ENCODE measurements at places on chromosomes 11 and 22.

- no peak for DNase-seq
These were observed 36.9 kb downstream of the UBASH3B start for GRCh38 chr11:122692444-122692843.

DNA sequence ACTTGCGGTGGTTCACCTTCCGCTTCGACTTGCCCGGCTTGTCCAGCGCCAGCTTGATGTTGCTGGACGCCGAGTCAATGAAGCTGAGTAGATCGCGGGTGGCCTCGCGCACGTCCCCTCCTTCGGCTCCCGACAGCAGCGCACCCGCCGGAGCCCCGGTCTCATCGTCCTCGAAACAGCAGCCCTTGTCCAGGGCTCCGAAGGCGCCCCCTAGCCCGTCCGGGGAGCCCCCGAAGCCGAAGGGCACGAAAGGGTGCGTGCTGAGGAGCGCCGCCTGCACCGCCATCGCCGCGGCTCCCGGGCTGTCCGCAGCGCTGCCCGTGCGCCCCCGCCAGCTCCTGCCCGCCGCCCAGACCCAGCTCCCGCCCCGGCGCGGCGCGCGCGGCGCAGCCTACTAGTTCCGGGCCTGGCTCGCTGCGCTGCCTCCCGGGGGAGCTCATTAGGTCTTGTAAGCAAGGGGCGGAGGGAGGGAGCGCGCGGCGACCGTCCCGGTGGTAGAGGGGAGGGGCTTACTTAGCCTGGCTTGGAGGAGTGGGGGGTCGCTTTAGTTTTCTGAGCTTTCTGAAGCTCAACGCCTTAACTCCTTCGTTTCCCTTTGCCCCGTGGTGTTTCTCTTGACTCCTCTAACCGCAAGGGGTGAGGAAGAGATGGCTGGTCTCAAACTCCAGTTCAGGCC lies at the start of gene FAM181B:
FAM181B (minus strand) TSS at position 421 of the 676 bp plus-strand sequence; CDS start at position 286, 135 bp downstream.
- no peak for DNase-seq

DNA sequence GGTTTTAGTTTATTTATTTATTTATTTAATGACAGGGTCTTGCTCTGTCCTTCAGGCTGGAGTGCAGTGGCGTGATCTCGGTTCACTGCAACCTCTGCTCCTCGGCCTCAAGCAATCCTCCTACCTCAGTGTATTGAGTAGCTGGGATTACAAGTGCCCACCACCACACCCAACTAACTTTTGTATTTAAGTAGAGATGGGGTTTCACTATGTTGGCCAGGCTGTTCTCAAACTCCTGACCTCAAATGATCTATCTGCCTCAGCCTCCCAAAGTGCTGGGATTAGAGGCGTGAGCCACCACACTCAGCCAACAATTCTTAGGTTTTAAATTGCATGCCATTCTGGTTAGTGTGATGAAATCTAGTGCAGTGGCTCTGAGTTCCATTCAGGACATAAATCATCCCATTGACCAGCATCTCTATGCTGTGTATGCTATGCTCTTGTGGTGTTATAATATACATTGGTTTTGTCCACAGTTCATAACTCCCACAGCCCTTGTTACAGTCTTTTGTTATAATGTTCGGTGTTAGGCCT lies 28.5 kb downstream of the ZNF280B start:
- no peak for DNase-seq

GRCh38 chr11:2453436-2453835 lies 8.6 kb downstream of the KCNQ1 start:
- DNase-seq, result no peak

DNA sequence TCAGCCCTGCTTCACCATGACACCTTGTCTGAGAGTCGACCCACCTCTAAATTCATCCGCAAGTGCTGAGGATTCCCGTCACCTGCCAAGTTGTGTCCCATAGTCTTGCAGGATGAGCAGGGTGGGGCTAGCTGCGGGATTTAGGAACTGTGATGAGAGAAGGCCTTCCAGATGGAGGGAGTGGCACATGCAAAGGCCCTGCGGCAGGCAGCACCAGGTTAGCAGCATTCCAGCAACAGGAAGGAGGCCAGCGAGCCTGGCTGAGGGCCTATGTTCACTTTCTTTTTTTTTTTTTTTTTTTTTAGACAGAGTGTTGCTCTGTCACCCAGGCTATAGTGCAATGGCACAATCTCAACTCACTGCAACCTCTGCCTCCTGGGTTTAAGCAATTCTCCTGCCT lies 31.8 kb downstream of the ANO1 start:
- no peak for DNase-seq

DNA sequence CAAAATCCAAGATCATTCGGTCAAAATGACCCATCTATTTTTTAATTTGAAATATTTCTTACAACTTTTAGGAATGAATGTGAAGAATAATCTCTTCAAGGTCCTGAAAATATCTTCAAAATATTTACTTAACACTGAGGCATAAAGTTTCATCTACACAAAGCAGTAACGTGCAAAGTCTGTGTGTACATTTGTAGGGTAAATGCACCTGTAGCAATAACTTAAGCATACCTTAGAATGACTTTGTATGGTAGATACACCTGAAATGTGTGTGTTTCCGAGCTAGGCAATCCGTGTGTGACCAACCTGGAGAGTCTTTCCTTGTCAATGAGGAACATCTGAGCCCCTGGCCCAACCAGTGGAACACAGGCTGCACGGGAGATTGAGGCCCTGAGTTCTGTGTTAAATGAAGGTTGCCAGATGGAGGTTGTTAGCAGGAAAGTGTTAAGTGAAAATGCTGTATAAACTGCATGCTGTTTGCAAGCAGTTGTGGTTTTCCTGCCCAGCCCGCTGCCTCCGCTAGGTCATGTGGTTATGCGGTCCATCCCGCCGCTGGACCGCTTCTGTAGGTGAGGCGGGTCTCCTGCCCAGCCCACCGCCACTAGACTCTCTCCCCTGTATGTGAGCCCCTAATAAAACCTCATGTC lies 7.6 kb upstream of the CTR9 start:
- no peak for DNase-seq

DNA sequence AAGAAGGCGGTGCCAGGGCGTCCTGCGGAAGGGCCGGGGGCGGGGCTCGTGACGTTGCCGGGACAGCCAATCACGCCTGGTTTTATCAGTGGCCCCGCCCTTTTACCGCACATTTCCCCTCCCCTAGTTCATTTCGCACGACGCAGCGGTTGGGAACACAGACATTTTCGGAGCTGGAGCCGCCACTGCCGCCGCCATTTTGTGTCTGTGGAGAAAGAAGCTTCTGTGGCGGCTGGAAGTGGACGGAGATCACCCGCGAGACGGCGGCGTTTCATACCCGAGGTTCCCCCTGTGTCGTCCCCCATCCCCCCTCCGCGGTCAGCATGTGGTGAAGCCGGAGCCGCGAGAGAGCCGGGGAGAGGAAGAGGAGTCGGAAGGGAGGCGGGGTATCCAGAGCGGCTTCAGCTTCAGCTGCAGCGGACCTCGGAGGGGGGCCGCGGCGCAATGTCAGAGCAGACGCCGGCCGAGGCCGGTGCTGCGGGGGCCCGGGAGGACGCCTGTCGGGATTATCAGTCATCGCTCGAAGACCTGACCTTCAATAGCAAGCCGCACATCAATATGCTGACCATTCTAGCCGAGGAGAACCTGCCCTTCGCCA lies at the start of gene PCF11:
PCF11 (plus strand) TSS at position 136 of the 598 bp plus-strand sequence; CDS start at position 445, 309 bp downstream.
- peak; percentile 54 for DNase-seq

GRCh38 chr11:58058276-58059006 lies 27.7 kb downstream of the OR6Q1 start:
- DNase-seq, result no peak

DNA sequence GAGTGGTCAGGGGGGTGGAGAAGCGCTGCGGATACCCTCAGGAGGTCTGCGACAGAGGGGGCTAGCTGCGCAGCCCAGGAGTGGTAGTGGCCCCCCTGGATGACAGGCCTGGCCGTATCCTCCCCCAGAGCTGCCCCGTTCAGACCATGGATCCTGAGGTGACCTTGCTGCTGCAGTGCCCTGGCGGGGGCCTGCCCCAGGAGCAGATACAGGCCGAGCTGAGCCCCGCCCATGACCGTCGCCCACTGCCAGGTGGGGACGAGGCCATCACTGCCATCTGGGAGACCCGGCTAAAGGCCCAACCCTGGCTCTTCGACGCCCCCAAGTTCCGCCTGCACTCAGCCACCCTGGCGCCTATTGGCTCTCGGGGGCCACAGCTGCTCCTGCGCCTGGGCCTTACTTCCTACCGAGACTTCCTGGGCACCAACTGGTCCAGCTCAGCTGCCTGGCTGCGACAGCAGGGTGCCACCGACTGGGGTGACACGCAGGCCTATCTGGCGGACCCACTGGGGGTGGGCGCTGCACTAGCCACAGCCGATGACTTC lies 505 bp downstream of the NUDT22 start:
- DNase-seq, result no peak

DNA sequence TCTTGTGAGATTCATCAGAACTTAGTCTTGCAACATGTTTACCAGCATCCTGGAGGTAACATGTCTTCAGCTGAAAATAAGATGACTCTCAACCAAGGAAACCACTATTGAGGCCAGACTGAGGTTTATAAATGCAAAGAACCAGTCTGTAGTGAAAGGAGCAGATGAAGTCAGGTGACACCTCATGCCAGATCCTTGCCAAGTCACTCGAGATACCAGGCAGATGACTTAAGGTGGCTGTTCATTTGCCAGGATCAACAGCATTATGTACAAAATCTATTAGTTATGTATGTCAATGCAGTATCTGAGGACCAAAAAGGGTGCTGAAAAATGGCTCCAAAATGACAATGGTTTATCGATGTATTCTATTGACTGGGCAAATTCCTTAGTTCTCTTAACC lies 100.0 kb upstream of the SOX6 start:
- DNase-seq, result no peak

DNA sequence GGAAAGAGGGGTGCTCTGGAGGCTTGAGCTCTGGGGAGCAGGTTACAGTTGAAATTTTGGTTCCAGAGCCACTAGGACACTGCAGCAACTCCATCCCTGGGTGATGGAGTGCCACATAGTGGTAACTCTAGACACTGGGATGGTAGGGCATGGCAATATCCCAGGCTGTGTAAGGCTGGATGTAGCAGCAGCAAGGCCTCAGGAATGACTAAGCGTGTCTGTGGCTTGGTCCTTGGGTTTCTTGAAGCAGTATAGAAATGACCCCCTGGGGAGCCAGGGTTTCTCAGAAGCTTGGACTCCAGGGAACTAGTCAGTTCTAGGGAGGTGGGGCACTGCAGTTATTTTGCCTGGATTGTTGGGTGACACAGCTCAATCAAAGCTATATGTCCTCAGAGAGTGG lies 8.1 kb downstream of the MS4A4A start:
- no peak for DNase-seq

DNA sequence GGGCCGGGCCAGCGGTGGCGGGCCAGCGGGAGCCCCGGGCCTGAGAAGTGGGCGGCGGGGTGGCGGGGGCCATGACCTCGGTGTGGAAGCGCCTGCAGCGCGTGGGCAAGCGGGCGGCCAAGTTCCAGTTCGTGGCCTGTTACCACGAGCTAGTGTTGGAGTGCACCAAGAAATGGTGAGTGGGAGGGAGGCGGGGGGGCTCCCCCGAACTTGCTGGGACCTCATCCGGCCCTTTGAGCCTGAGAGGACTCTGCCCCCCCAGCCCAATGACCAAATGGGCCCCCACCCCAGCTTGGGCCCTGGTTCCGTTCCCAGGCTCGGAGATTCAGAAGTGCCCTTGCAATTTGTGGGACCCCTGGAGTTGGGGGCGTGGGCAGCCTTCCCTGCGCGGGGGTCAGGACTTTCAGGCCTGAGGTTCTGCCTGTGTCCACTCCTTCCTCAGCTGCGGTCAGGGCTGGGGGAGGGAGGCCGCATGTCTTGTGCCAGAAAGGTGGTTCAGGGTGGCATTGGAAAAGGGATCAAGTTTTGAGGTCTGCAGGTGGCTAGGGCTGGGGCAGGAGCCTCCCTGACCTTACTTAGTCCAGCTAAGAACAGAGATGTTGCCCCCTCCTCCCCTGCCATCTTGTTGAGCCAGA lies 496 bp downstream of the EHBP1L1 start:
- DNase-seq, result no peak

GRCh38 chr22:45552017-45552411 lies 49.3 kb downstream of the FBLN1 start:
- no peak for DNase-seq

DNA sequence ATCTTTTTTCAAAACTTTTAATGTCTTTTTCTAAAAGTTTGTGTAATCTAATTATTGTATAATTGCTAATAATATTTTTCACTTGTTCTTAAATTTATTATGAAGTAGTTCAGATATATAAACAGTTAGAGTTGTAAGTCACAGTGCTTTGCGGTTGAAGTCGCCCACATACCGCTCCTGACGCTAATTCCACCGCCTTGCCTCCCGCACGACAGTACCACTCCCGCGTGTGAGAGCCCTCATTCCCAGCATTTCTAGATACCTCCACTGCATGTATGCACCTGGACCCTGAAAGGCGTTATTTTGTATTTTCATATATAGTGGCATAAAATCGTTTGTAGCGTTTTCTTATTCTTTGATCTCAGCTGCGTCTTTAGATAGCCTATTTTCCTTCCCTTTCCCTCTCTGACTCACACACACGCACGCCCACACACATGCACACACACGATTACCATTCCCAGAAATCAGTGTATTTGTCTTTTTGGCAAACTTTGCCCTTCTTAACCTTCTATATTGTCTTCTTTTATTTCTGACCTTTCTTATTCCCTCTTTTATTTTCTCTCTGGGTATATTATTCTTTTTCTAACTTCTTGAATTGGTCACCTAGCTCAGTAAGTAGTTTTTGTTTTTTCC lies 56.4 kb upstream of the PITPNB start:
- no peak for DNase-seq

DNA sequence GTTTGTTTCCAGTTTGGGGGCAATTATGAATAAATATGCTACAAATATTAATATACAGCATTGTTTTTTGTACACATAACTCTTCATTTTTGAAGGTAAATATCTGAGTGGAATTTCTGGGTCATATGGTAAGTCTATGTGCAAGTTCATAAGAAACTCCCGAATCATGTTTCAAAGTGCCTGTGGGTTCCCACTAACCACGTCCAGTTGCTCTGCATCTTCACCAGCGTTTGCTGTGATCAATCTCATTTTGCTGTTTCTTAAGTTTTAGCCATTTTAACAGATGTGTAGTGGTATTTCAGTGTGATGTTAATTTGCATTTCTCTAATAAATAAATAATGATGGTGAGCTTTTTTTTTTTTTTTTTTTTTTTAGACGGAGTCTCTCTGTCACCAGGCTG lies 14.2 kb upstream of the CSRP3 start:
- DNase-seq, result no peak

GRCh38 chr11:4191031-4191571 lies 96.5 kb downstream of the RRM1 start:
- no peak for DNase-seq

DNA sequence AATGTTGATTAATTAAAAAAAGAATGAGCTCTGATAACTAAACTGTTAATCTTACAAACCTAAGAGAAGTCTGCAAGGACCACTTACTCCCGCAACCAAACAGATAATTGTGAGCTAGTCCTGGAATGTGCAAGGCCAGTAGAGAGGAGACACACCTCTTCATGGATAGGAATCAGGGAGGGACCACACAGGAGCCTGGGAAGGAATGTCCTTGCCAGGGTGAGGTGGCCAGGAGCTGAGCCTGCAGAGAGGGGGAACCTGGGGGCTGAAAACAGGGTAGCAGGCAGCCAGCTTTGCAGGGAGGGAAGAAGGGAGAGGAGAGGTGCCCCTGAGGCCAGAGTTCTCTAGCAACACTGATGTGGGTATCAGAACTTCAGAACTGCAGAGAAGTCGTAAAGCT lies 9.4 kb upstream of the NLRP10 start:
- DNase-seq, result no peak

All from cortex of kidney (tissue), 1 donor.